ENCODE measurements at places on chromosomes 2 and 18.

- no peak for DNase-seq
Measured at GRCh38 chr2:8500124-8501054, 181.5 kb upstream of the ID2 start.

- DNase-seq: no peak
Measured at GRCh38 chr2:184339966-184340365, 258.4 kb upstream of the ZNF804A start.

- DNase-seq: no peak
Measured at GRCh38 chr2:216502381-216503158, 3.9 kb downstream of the RPL37A start.

DNA sequence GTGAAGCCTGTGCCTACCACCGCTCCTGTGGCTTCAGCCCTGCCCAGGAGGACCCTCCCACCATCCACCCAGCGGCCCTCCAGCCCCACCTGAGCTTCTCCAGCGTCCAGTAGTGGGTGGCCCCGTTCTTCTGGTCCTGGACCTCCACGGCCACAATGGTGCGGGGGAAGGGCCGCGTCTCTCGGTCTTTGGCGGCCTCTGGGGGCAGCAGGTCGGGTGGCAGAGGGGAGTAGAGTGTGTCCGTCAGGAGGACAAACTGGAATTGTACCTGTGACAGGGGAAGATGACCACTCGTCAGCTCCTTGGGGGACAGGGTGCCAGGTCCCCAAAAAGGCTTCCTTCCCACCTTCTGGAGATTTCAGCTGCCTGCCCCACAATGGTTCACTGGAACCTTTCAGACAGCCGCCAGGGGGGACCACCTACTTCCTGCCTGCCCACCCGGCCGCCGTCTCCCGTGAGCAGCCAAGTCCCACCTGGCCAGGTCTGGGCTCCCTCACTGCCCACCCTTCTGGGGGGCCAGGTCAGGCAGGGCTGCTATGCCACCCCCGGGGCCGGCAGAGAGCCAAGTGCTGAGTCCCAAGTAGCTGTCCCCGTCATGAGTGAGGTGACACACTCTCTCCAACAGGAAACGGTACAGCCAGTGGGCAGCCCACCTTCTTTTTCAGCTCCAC, 59.3 kb downstream of the KIF1A start:
- no peak for DNase-seq

- DNase-seq: no peak
Measured at GRCh38 chr18:28767727-28768211, 590.8 kb upstream of the CDH2 start.

DNA sequence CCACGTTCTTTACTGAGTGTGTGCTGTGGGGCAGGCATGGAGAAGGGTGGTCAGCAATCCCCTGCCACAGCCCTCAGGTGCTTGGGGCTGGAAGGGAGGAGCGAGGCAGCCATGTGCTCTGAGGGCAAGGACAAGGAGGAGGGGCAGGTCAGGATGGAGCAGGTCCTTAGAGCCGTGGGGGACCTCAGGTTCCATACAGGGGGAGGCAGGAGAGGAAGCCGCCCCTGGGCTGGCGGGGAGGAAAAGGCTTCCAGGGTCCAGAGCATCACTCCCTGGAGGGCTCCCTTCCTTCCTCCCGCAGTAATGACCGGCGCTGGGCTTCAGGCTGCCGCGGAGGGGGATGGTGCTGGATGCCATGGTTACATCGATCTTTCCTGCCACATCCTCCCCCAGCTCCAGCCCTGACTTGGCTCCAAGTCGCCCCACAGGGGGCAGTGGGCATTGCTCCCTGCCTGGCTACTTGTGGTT, 6.6 kb downstream of the GAREM2 start:
- DNase-seq: no peak

- no peak for DNase-seq
Measured at GRCh38 chr2:155377266-155377680, 678.8 kb downstream of the KCNJ3 start.

DNA sequence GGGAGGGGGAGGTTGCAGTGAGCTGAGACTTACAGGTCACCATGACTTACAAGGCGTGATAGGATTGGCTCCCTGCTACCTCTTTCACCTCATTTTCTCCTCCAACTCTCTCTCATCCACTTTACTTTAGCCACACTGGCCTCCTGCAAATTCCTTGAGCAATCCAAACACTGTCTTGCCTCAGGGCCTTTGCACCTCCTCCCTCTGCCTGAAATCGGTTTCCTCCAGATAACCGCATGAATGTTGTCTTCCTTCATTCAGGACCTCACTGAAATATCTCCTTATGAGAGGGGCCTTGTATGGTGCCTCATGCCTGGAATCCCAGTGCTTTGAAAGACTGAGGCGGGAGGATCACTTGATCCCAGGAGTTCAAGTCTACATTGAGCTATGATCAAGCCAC, 21.8 kb downstream of the WNT10A start:
- DNase-seq: no peak

DNA sequence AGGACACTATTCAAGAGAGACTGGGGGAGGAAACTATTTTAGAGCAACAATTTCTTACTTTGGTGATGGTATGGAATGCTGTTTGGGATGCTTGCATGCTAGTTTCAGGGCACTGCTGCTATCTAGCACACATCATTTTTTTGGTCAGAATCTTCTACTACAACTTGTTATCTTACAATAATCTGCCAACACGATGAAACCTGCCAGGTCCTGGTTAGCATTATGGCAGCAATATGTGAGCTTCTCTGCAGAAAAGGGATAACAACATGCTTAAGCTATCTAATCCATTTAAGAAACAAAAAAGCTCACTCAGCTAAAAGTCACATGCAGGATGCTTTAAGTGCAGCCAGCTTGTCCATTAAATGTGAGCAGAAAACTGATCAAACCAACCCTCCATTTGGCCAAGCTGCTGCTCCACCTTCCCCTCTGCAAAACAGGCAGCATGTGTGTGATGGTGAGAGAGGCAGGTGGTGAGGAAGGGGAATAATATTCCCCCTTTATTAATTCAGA, 30.1 kb downstream of the GAREM2 start:
- no peak for DNase-seq

GRCh38 chr18:48985161-48985560, 34.4 kb upstream of the SMAD7 start:
- no peak for DNase-seq

GRCh38 chr2:233919319-233919718, 2.1 kb downstream of the TRPM8 start:
- DNase-seq: no peak

DNA sequence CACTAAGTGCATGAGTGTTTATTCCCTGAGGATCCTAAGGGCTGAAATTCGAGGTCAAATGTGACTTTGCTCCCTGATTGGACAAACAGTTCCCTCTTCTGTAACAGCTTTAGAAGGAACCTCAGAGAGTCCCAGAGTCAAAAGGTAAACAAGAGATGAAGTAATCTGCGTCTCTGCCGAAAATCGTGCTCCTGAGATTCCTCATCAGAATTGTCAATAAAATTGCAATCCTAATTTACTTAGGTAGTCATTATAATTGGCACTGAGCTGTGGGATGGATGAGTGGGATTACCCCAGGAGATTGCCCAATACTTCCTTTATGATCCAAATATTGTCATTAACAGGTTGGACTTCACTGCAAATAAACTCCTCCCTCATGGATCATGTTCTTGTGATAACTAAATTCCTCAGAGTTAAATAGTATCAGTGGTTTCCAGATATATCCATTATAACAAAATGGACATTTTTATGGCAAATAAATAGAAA, 907 bp upstream of the SUCLG1 start:
- no peak for DNase-seq

DNA sequence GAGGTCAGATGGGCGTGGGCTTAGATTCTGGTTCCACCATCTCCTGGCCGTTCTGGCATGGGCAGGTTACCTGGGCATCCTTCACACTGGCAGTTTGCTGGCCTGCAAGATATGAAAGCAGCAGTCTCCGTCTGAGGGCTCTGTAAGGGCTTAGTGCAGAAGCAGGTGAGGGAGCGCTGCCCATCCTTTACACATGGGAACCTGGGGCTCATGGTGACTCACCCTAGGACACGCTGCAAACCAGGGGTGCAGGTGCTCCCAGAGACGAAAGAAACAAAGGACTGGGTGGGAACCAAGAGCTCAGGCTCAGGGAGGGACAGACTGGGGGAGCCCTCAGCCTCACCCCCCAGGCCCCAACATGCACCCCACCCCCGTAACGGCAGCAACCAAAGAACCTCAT, 10.7 kb upstream of the ID2 start:
- no peak for DNase-seq

- DNase-seq: no peak
Measured at GRCh38 chr2:166424841-166425240, 49.1 kb upstream of the SCN9A start.

- DNase-seq: no peak
Measured at GRCh38 chr2:234723400-234723799, 226.5 kb upstream of the ARL4C start.

DNA sequence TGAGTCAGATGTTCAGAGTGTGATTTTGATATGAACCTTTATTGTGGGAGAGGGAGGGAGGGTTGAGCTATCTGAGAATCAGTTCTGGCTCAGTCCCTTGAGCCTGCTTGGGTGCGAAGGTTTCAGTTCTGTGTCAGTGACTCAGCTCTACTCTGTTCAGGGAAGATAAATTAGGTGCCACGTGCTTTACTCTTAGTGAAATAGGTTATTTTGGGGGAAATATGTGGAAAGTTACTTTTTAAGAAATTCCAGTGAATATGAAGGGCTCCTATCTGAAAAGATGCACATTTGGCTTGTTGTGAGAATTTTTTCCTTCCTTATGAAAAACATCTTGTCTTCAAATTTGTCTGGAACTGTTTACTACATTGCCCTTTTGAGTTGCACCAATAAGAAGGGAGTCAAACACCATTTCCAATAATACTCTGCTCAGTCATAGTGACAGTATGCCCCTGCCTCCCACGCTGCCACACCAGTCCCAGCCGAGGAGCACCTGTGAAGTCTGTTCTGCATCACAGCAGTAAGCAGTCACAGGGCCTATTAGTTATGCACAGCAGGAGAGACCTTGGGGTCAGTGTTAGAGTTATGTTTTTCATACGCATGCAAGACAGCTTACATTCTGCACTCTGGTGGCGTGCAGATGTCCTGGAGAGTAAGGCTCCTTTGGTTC, 32.8 kb upstream of the DNAH7 start:
- no peak for DNase-seq

GRCh38 chr2:38037757-38038621, 38.0 kb downstream of the CYP1B1 start:
- DNase-seq: no peak

DNA sequence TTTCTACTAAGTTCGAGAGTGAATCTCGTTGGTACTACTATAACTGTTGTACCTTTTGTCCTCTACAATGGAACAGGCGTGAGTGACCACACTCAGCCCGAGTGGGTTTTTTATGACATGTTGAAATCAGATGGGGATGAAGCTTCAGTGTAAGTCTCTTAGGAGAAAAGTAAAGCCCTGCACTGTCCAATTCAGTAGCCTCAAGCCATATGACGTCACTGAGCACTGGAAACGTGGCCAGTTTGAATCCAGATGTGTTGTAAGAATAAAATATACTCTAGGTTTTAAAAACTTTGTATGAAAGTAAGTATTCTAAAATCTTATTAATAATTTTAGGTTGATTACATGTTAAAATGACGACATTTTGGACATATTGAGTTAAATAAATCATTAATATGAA, 101.7 kb upstream of the SP3 start:
- DNase-seq: no peak

DNA sequence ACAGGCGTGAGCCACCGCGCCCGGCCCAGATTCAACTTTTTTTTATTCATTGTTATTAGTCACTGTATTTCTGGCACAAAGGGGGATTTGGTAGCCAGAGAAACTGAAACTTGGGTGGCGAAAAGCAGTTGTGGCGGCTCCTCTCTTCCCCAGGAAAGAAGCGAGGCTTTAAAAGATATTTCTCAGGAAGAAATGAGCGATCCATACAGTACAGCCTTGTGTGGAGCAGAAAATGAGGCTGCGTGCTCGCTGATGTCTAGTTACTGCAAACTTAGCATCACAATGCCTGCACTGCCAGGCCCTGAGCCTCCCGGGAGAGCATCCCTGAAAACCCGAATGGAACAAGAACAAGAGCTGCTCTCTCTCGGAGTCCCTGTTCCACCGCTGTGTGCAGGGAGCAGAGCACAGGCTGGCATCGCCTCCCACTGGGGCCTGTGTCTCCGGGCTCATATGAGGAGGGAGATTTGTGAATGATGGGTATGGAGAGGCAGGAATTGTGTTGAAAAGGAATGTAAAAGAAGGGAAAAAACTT, 234.0 kb downstream of the ZNF516 start:
- no peak for DNase-seq

DNA sequence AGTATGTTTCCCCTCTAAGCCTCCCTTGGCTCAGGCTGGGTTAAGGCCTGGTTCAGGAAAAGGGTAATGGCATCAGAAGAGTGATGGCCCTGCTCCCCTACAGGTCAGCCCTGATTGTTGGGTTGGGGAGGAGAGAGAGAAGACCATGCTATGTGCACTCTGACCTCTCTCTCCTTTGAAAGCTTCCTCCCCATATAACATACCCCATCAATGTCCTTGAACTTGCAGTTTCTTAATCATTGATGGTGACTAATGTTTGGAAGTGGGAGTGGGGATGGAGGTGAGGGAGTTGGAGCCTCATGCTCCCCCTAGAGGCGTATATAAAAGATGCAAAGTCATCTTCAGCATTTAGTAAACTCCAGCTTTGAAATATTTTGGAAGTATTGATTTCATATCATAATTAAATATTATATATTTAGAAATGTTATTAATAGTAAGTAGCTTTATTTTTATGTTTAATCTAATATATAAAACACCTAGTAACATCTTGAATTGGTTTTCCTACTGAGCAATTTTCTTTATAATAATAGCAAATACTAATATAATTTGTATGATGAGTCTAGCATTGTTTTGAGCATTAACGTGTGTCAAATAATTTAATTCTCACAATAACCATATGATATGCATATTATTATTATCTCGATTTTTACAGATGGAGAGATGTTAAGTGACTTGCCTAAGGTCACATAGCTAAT, 8.8 kb downstream of the PLCL1 start:
- DNase-seq: no peak

DNA sequence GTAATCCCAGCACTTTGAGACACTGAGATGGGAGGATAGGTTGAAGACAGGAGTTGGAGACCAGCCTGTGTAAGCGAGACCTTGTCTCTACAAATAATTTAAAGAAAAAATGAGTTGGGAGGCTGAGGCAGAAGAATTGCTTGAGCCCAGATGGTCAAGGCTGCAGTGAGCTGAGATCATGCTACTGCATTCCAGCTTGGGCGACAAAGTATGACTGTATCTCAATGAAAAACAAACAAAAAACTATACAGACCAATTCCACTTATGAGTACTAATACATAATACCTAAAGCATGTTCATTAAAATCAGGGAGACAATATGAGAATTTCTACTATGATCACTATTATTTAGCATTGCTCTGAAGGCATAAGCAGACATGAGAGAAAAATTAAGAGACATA, 12.6 kb downstream of the RNF149 start:
- no peak for DNase-seq
